ENCODE measurements at places on chromosomes 6 and 20.

GRCh38 chr20:63363981-63364561, 2.9 kb upstream of the CHRNA4 start:
- DNase-seq: no peak

GRCh38 chr6:28643017-28643740, 117.5 kb downstream of the GPX5 start:
- DNase-seq: peak; percentile 73

GRCh38 chr6:32096394-32097258, 12.5 kb downstream of the TNXB start:
- no peak for DNase-seq

DNA sequence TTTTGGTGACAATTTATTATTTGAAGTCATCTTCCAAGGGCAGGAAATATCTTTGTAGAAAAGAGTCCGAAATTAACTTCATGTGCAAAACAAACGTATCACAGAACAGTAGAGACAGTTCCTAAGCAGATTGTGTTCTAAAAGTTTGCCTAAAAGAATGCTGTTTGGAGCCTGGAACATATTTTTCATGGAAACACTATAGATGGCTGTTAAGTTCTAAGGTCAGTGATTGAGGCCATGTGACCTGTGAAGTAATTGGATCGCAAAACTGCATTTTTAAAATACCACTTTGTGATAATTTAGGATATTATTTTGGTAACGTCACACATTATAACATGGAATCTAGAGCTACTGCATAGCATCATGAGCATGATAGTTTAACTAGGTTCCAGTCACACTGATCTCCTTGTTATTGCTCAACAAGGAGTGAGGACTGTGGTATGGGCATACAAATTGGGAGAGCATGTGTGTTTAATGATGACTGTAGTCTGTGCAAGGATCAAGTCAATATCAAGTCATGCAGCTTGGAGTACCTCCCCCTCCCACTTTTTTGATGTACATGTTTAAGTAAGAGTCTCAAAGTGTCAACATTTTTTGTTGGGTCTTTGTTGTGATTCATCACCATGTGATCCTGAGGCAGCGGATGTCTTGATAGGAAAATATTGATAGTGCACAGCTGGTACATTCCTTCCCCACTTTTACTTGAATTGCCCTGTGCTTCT, 609.3 kb upstream of the CITED2 start:
- DNase-seq: no peak

- no peak for DNase-seq
These were observed 286.3 kb downstream of the BTBD9 start for GRCh38 chr6:38353310-38354036.

DNA sequence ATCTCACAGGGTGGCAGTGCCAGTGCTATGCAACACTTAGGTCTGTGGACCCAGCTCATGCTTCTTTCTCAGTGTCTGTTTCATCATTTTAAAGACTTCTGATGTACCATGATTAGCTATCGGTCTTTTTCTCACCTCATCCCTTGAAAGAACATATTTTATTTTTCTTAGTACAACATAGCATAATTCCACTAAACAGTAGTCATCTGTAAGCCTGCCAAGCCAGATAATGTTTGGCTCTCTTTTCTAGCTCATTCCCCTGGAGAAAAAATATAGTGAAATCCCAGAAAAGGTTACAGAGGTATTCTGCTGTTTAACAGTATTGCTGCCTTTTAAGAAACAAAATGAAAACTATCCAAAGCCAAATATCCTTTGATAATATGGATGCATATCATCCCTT, 177.0 kb upstream of the MMS22L start:
- DNase-seq: peak; percentile 31

GRCh38 chr6:15285682-15286294, 39.9 kb downstream of the JARID2 start:
- DNase-seq: peak; percentile 45

DNA sequence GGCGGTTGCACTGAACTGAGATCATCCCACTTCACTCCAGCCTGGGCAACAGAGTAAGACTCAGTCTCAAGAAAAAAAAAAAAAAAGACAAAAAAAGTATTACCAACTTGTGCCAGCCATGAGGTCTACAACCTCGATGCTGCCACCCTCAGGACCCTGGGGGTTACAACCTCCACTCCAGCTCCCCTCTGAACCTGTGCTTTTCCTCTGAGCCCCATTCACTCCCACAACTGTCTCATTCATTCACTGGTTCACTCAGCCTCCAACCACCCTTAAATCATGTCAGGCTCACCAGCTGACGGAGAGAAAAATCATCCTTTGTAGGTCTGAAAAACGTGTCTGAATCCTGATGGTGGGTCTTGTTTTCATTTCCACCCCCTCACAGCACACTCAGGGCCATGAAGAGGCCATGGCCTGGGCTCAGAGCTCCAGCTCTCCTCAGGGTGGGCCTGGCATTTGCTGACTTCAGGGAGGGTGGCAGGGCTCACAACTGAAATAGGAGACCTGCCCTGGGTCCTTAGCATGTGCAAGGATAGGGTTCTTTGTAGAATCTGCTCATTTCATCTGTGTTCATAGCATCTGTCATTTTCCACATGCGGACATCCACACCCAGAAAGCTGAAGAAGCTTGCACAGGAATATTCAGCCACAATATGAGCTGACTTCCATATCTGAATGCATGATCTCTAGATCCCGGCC, 1.9 kb upstream of the ULBP1 start:
- no peak for DNase-seq

DNA sequence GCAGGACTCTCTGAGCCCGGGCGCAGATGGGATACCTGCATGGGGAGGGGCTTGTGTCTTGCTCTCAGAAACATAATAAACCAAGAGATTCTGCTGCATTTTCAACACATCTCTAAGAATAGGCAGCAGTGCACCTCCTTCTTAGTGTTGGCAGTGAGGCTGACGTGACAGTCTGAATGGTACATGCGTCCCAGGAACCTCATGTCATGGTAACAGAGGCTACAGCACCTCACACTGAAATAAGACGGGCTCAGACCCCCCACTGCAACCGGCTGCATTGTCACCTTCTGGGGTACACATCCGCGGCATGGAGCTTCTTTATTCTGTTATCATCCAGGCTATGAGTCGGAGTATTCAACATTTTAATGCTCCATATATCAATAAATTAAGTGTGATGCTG, 397.3 kb upstream of the AGPAT4 start:
- no peak for DNase-seq

GRCh38 chr6:66735106-66735890, 1028.3 kb upstream of the EYS start:
- DNase-seq: peak; percentile 63

GRCh38 chr20:48971956-48972355, 50.4 kb downstream of the ARFGEF2 start:
- no peak for DNase-seq

DNA sequence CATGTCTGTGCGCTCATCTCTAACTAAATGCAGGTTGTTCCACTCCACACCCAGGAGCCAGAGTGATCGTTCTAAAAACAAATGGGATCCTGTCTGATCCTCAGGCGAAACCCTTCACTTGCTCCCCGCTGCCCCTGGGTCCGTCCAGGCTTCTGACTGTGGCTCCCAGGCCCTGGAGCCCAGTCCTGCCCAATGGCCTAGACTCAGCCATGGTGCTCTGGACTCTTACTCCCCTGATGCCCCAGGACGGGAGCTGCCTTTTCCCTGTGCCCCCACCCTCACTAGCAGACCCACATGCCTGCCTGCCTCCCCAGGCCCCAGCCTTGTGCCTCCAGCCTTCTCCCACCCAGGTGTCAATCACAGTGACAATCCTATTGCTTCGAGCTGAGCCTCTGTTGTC, 256.7 kb downstream of the BMP7 start:
- DNase-seq: no peak

DNA sequence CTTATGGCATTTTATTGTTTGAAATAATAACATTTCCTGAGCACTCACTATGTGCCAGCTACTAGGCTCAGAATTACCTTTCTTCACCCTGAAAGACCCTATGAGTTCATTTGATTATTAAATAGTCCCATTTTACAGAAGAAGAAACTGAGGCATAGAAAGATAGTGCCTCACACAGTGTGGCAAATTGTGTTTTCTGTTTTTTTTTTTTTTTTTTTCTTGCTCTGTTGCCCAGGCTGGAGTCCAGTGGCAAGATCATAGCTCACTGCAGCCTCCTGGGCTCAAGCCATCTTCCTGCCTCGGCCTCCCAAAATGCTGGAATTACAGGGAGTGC, 59.7 kb upstream of the PTPN1 start:
- no peak for DNase-seq

DNA sequence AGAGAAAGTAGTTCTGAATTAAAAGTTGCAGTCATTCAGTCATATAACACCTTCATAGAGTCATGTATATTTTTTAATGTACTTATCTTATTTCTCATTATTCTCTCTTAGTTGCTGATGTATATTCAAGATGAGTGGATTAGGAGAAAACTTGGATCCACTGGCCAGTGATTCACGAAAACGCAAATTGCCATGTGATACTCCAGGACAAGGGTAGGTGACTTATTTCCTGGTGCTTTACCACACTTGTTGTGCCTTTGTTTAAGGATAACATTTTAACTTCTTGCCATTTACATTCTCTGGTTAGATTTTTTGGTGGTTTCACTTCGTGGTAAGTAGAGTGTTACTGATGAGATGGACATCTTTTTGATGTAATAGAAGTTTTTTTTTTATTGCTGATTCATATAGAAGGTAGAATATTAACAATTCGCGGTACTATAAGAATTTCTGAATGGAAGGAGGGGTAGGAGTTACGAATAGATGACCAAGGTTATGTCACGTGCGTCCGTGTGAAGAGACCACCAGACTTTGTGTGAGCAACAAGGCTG, 120.5 kb downstream of the NCOA3 start:
- no peak for DNase-seq

DNA sequence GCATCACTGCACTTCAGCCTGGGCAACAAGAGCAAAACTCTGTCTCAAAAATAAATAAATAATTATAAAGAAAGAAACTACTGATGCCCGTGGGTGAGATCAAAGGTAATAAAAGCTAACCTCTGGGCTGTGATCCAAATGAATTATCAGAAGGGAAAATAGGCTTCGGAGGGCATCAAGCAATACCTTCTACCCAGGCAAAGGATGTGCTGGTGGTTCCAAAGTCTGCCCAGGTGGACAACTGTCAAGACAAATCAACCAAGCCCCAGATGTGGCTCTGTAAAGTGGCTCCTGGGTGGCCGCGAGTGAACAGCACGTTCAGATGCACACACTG, 95.6 kb downstream of the SCML4 start:
- DNase-seq: no peak

GRCh38 chr20:63495167-63495720, 3.6 kb downstream of the EEF1A2 start:
- no peak for DNase-seq

- DNase-seq: no peak
These were observed 2.0 kb downstream of the PDE10A start for GRCh38 chr6:165660857-165661663.

DNA sequence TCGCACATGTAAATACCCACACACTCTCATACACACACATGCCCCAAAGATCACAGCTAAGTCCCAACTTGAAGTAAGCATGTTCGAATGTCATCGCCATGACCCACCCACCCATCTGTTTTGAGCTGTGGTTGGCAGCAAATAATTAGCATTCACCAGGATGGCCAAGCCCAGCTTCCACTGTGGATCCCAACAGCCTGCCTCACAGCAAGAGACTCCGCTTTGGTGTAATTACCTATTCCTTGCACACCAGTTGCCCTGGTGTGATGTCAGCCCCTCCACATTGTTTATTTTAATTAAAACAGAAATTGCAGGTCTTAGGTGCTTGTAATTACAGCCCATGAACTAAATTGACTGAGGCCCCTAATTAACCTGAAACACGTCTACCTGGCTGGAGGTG, 81.1 kb downstream of the MAFB start:
- no peak for DNase-seq

GRCh38 chr6:27312950-27313271, 838 bp upstream of the POM121L2 start:
- DNase-seq: no peak

GRCh38 chr6:6750594-6751265, 162.2 kb downstream of the LY86 start:
- DNase-seq: no peak

DNA sequence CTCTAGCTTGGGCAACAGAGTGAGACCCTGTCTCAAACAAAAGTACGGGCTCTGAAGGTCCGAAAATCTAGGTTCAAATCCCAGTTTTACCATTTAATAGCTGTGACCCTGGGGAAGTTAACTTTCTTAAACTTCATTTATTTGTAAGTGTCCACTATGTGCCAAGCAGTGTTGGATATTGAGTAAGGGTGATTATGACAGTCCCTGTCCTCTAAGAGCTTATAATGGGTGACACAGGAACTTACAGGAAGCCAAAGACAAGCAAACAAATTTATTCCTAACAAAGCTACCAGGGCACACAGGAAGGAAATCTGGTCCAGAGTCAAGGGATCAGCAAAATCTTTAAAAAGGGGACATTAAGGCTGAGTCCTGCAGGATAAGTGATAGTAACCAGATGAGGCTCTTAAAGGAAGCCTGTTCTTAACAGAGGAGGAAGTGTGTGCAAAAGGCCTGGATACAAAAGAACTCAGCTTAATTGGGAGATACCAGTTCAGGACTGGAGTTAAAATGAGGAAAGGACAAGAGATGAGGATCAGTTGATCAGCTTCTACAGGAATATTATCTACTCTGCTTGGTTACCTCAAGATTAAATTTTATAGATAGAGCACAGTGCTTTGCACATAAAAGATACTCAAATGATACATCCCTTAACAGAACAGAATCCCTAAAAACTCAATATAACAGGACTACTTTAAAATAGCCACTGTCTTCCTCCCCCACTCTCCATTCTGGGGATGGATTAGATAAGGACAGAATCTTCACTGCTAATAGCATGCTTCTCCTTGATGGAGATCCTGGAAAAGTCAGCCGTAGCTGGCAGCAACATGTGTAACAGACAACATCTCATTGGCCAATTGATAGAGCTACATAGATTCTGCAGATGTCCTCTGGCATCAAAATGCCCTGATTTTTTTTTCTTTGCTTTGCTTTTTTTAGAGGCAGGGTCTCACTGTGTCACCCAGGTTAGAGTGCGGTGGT, 6.1 kb downstream of the SNX3 start:
- no peak for DNase-seq

DNA sequence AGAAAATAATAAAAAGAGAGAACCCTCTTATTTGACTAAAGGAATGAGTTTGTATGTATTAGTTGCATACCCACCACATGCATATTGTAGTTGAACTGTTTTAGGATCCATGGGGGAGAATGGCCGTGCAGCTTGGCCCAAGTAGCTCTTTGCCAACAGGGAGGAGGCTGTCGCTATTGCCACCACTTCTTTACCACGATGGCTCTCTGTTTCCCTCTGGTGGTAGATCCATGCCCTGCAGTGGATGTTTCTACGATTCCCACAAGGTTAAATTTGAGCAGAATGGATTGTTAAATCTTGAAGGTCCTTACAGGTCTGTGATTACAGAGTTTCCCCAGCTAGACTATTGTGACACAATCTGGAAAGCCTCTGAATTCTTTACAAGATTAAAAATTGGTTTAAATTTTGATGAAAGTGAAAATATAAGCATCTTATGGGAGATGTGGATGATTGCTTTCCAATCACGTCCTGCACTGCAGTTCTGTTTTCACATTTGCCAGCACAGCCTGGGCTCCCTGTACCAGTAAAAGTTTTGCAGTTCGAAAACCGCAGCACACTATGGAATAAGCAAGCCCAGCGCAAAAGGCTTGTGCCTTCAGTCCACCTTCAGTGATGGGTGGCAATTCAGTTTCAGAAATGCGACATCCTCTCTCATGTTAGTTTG, 34.4 kb upstream of the FNDC1 start:
- DNase-seq: peak; percentile 19

All from NCI-H226 (cell line).